ENCODE measurements at places on chromosomes 1 and 21.

DNA sequence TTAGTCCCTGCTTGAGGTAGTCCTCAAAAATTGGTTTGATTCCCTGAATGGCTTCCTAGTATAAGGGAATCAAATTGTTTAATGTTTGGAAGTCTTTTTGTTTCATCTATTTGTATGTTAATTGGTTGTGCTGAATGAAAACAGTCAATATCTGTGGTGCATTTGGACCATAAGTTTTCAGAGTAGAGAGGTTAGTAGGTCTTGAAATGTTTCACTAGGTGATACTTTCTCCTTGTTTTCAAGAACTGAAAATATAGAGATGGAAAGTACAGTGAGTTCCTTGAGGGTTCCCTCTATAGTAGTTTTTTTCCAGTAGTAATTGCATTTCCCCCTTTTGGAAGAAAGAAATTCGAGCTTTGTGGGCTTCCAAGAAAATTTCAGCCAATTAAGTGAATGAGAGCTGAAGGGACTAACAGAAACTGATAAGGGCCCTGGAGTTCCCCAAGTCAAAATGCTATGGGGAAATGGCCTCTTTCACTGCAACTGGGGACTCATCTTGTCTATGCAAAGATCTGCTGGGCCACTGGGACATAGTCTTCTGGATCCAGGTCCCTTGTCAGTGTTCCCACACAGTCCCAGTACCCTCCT lies 18.6 kb upstream of the CEP350 start:
- DNase-seq, result no peak

DNA sequence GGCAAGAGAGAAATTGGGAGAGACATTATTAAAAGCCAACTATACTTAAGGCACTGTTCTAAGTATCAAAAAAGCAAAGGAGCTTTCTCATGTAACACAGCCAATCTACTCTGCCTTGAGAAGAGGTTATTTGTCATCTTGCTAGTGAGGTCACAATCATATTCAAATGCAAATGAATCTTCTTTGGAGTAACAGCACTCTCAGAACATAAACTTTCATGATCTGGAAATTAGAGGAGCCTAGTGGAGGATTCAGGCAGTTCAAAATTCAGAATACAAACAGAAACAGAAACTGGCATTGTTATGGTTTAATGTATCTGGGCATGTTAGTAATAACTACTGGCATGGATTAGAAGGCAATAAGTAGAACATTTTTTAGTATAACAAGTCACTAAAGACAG lies 57.4 kb downstream of the ARID4B start:
- peak; percentile 56 for DNase-seq

GRCh38 chr21:37622755-37623154 lies 256.2 kb downstream of the DYRK1A start:
- no peak for DNase-seq

- no peak for DNase-seq
Observed at GRCh38 chr1:244041466-244042120, 9.5 kb upstream of the ZBTB18 start.

- no peak for DNase-seq
Observed at GRCh38 chr1:200128944-200129879, 101.7 kb downstream of the NR5A2 start.

GRCh38 chr1:210857705-210858104 lies 276.2 kb downstream of the KCNH1 start:
- DNase-seq, result no peak

DNA sequence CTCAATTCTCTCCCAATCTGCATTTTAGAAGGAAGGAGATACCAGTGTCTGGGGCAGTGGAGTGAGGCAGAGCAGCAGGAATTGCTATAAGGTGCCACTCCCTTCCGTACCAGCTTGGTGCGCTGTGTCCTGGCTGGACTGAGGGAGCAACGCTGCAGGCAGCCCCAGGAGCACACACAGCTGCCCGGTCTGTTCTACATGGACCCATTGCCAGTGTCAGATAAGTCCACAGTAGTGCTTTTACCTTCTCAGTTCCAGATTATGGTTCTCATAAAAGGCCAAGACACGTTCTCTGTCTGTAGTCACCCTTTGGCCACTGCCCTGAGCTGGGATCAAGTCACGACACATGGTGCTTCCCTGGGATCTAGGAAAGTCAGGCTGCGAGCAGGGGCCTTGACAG lies 44.1 kb upstream of the BARHL2 start:
- DNase-seq, result no peak
